NCI-H1694 (cell line): ENCODE measurements at places on chromosomes 16 and 17.

DNA sequence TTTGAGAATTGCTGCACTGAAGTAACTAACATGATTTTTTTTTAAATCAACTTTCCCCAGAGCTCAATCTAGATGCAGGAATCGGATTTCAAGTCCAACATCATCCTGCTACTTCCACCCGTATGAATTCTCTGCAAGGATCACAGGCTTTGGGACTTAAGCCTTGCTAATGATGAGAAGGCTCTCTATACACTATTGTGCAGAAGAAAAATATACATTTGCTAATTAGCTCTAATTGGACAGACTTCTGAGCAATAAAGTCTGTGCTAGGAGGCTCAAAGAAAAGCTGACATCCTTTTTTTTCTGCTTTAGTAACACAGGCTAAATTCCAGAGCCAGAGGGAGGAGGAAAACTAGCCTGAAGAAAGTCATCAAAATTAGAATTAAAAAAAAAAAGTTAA is 433.6 kb downstream of the PMP22 start:
- DNase-seq = no peak

- DNase-seq = no peak
Measured at GRCh38 chr16:20614186-20615141, 38.3 kb upstream of the ACSM2B start.

DNA sequence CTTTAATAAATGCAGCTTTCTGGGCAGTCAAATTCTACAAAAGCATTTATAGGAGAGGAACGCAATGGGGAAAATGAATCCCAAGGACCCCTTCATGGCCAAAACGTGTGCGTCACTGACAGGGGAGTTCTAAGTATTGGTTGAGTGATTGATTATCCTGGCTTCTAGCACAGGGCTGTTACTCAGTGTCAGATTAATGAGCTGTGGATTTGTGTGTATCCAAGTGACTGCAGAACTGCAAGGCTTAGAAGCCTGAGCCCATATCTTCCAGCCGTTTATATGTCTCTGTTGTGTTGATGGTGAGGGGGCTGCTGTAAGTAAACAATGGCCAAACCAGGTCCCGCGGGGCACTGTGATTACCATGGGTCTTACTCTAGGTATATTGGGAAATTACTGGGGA is 129.4 kb downstream of the SHISA9 start:
- no peak for DNase-seq

DNA sequence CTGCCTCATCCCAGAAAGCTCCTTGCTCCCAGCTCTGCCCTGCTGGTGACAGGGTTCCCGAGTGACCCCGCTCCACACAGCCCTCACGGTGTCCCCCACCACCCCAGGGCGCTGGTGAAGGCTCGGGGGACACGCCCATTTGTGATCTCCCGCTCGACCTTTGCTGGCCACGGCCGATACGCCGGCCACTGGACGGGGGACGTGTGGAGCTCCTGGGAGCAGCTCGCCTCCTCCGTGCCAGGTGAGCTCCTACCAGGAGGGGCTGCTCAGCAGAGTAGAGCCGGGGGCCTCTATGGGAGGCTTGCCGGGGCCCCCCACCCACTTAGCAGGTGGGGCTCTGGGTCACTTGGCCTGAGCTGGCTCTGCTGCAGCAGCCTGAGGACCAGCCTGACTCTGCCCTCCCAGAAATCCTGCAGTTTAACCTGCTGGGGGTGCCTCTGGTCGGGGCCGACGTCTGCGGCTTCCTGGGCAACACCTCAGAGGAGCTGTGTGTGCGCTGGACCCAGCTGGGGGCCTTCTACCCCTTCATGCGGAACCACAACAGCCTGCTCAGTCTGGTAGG is 11.2 kb downstream of the GAA start:
- DNase-seq = no peak

DNA sequence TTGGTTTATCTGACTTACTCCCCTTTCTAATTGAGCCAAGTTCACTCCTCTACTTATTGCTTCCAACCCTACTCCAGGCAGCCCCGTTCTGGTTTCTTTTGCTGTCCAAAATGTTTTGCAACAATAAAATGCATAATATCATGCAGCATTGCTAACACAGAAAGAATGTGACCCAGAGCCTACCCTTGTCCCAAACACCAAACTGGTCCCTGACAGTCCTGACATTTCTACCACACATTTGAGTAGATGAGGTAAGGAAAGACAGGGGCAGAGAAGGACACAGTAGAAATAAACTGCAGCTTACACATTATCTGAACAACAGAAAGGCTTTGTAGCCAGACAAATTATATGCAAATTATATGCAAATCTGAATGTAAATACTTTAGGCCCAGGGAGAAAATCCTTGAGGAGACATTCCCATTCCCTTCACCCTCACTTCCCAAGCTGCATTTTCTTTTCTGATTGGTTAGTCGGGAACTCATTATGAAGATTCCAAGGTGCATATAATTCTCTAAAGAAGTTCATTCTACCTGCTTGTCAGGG is 31.6 kb downstream of the SOX9 start:
- no peak for DNase-seq

DNA sequence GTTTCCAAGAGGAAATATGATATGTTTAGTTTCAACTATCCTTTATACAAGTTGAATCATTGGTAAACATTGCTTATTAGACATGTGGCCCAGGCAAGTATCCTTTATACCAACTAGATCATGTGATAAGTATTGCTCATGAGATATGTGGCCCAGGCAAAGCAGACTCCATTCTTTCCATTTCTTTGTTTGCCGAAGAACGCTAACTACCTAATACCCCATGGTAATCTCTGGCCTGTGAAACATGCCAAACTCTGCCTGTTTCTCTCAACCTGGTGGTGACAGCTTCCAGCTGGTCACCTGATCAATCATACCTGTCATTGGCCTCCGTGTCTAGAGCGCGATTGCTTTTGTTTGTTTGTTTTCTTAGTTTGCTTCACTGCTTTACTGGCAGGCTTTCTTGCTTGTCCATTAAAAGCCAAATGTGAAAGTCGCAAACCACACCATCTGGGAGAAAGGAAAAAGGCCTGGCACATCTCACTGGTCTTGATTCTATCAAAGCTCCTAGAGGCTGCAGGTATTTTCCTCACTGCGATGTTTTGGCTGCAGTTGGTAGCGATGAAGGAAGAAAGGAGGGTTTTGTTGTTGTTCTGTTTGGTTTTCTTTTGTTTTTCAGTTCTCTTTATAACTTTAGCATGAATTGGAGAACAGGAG is 686.2 kb downstream of the KCNJ2 start:
- DNase-seq = no peak

DNA sequence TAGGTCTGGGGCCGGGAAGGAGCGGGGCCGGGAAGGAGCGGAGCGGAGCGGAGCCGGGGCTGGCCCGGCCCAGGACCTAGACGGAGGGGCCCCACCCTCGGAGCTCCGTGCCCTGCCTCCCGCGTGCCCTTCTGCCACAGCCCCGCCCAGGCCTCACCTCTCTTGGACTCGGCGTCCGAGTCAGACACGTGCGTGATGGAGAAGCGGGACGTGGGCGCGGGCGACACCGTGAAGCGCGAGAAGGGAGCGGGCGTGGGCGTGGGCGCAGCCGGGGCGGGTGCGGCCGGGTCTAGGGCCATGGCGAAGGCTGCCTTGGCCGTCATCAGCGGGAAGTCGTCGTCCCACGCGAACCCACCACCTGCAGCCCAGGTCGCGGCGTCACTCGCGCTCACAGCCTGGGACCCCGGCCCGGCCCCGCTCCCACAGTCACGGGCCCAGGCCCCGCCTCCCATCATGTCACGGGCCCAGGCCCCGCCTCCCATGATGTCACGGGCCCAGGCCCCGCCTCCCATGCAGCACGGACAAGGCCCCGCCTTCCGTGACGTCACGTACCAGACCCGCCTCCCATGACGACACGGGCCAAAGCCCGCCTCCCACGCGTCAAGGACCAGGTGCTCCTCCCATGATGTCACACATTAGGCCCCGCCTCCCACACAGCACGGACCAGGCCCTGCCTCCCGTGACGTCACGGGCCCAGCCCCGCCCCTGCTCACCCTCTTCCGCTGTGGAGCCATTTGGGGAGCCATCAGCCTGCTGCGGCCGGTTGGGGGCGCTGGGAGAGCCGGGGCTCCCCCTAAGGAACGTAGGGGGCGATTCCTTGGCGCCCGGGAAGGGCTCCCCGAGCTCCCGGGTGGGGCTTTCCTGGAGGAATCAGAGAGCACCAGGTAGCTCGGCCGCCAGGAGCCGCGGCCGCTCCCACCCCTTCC is 45.8 kb upstream of the PVALEF start:
- no peak for DNase-seq

DNA sequence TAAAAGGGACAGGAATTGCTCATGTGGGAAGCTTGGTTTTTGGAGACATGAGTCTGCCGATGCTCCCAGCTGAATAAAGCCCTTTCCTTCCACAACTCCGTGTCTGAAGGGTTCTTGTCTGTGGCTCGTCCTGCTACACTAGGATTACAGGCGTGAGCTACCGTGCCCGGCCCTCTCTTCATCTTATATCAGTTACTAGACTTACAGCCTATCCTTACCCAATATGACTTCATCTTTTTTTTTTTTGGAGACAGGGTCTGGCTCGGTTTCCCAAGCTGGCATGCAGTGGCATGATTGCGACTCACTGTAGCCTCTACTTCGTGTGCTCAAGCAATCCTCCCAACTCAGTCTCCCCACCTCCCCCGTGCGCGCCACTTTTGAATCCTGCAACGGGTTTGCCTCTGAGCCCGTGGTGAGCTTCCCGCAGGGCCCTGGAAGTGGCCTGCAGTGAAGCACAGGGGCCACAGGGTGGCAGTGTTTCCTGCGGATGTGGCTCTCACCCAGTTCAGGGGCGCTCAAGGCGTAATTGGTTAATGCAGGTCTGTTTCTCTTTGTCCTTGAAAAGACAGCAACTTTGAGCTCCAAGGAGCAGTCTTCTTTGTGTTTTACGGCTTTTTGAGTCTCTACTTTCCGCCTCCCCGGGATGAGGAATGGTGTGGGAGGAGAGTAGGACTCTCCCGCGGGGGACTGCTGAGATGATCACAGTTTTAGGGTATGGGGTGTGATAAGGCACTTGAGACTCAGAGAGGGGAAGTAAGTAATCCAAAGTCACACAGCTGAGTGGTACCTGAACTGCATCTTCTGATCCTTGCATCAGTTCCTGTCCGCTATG is 22.7 kb upstream of the GPRC5B start:
- DNase-seq = peak; percentile 49

DNA sequence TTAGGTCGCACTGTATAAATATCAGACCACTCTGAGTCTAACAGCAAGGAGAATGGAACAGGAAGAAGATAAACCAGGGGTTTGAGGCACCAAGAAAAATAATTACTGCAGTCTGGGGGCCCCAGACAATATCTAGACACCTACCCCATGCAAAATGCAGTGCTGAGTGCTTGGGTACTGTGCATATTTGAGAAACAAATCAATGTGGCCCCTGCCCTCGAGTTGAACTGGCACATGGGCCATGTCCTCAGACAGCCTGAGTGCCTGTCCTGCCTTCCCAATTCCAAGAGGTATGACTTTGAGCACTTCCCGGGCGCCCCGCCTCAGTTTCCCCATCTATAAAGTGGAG is 6.2 kb upstream of the CIITA start:
- no peak for DNase-seq

GRCh38 chr17:83098241-83099085 is 19.1 kb downstream of the METRNL start:
- no peak for DNase-seq

GRCh38 chr16:78256686-78257375 is 157.4 kb downstream of the WWOX start:
- no peak for DNase-seq

GRCh38 chr16:22264786-22265185 is 32.4 kb upstream of the POLR3E start:
- DNase-seq = no peak

GRCh38 chr17:348692-349425 is 3.7 kb downstream of the RPH3AL start:
- DNase-seq = no peak

DNA sequence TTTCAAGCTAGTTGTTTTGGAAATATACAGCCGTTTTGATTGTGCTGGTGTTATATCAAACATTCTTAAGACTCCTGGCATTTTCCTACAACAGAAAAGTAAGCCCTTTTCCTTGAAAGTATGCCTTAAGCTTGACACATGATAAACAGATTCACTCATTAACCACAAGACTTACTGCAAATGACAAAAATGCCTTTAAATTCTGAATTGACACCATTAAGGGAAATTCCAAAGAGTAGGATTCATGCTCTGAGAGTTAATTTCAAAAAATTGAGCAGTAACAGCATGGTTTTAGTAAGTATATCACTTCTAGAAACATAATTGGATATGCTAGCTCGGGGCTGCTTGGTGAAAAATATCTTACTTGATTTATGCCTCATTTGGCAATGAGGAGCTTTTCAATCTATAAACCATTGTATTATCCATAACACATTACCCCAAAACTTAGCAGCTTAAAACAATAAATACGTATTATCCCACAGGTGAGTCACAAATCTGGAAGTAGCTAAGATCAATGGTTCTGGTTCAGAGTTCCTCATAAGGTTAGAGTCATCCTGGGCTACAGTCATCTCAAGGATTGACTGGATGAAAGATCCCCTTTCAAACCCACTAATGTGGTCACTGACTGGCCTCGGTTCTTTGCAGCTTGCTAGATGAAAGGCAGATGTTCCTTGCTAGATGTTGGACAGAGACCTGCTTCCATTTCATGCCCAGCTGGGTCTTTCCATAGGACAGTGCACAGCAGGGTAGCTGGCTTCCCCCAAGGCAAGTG is 8.2 kb upstream of the PHAF1 start:
- DNase-seq = no peak

GRCh38 chr16:49600976-49601375 is 227.4 kb downstream of the C16orf78 start:
- DNase-seq = no peak

GRCh38 chr17:50218771-50219315 is 17.4 kb upstream of the COL1A1 start:
- DNase-seq = no peak

DNA sequence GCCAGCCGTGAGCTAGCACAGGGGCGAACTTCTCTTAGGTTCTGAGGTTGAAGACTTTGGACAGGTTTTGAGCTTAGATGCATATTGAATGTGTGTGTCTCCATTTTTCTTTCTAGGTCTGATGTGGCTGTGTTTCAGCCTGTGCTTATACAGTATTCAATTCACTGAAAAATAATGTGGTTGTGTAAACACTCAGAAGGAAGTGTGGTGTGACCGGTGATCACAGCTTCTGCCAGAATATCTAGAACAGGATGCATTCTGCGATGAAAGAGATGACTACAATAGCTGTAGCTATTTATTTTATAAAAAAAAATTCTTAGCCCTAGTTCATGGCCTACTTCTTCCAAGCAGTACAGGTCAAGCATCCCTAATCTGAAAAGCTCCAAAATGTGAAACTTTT is 64.4 kb downstream of the MAP2K6 start:
- no peak for DNase-seq

- DNase-seq = no peak
Measured at GRCh38 chr16:26645614-26646013, 421.1 kb upstream of the C16orf82 start.

DNA sequence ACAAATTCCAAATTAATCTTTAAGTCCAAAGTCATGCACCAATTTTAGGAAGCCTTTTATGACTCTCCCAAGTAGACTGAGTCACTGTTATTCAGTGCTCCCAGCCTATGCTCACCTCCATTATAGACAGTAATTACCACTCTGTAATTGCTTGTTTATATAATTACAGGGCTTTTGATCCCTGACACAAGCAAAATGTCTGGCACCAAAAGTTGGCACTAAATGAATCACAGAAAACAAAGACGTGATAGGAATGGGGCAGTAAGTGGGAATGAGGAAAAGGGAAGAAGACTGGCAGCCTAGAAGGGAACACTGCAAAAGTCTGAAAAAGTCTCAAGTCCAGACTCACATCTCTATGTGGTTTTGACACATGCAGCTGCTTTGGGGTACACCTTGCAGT is 94.1 kb downstream of the SLC39A11 start:
- DNase-seq = no peak
